ENCODE measurements at places on chromosomes 2 and 18. TPM values are rescaled to one million over a fixed set of nuclear protein-coding genes. Genes with fewer than 3 reads are reported as not detected.

DNA sequence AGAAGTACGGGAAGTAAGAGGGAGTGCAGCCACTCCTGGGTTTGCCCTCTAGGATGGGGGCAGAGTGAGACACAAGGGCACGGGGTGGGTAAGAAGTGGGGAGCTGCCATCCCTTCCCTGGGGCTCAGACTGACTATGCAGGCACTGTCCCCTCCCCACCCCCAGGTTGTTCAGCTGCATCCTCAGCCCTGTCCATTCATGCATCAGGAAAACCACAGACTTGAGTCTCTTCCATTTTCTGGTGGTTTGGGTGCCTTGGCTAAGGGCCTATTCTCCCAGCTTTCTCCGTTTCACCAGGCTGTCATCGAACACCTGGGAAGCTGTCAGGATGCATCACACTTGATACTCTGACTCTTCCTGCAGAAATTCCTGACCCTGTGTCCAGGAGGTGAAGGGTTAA, 111.9 kb downstream of the TFCP2L1 start:
- no peaks in the 10 kb centered on the region for H3K27me3 ChIP-seq
- no peaks in the 10 kb centered on the region for H3K4me1 ChIP-seq
- H3K4me3 ChIP-seq, result no peak overlapping the region
- H3K36me3 ChIP-seq, result no peaks in the 10 kb centered on the region
- no peak for DNase-seq

DNA sequence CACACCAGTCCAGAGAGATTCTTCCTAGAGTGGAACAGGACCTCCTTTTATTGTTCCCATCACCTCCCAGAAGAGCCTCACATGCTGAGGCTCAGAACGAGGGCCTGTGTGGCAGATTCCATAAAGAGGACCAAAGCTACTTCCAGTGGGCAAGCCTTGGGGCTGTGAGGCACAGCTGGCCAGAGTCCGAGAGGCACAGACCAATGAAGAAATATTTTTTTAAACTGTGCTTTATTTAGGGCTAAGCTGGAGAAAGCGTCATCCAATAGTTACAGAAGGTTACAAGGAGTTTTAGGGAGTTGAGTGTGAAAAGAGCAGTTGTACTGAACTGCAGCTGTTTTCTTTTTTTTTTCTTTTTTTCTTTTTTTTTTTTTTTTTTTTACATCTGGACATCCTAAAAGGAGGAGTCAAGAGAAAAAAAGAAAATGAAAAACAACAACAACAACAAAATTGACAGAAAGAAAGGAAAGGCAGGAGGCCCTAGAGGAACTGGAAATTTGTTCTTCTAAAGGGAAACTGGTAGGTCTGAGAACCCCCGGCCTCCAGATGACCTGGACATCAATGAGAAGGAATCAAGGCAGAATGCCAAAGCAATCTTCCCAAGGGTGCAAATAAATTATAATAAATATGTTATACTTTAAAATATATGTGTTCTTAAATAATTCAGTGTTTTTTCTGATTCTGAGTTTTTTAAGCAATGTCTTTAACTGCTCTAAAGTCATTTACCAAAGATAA, 322.6 kb downstream of the CELF4 start:
- H3K4me1 ChIP-seq, result peaks cover 5% of the 10 kb centered on the region
- DNase-seq, result no peak
- H3K27ac ChIP-seq, result no peak overlapping the region
- H3K36me3 ChIP-seq, result no peaks in the 10 kb centered on the region
- H3K27me3 ChIP-seq, result no peaks in the 10 kb centered on the region

DNA sequence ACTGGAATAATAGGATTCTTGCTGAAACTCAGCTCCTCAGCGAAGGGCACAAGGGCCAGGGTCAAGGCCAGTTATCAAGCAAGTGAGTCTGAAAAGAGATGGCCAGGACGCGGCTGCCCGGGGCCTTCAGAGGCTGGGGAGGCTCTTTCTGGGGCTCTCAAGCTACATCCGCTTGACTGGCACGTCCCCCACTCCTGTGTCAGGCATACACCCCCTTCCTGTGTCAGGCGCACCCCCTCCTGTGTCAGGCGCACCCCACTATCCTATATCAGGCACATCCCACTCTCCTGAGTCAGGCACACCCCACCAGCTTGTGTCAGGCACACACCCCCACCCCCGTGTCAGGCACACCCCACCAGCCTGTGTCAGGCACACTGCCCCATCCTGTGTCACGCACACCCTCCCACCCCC, 91.8 kb downstream of the TPO start:
- H3K4me1 ChIP-seq, result peaks cover 20% of the 10 kb centered on the region
- DNase-seq, result peak; percentile 69

Gene ZNF521
- 111 TPM for total RNA-seq

- H3K36me3 ChIP-seq, result no peaks in the 10 kb centered on the region
- no peak for DNase-seq
- H3K27ac ChIP-seq, result peak overlapping the region; percentile 49
- H3K4me3 ChIP-seq, result no peak overlapping the region
These were observed 69.7 kb upstream of the ZNF516 start for GRCh38 chr18:76564655-76565237.

Gene NCL
- total RNA-seq, result 196 TPM

Gene HOXD1
- total RNA-seq, result 1.7 TPM

Gene CELF4
- total RNA-seq, result 0.79 TPM
